ENCODE measurements at places on chromosomes 2 and 18.

DNA sequence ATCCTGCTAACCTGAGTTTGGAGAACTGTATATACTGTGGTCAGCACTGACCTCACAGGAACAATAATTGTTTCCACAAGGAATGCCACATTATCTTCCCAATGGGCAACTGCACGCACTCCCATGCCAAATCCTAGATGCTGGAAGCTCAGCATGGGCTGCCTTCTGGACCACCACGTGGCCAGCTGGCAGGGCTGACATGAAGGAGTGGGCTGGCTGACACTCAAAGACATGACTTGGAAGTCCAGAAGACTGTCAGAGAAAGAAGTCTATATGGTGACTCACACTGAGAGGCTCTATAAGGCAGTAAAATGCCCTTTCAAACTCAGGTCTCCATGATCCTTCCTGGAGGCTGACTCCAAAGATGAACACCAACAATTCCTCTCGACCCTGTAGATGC, 98.4 kb upstream of the RNF152 start:
- no peak for DNase-seq

GRCh38 chr18:65298422-65298821, 452.4 kb upstream of the CDH7 start:
- DNase-seq: no peak

DNA sequence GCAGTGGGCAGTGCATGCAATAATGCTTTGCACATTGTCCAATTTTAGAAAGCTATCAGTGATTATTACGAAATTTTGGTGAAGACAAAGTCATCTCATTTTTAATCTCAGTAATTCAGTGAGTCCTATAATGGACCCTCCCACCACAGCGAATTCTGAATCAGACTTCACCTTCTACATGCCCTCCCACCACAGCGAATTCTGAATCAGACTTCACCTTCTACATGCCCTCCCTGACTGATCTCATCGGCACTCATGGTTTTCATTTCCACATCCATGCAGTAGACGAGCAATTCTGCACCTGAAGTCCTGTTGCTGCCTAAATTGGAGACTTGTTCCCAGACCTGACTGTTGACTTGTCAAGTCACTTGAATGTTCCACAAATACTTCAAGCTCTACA, 522.3 kb downstream of the EIPR1 start:
- no peak for DNase-seq

DNA sequence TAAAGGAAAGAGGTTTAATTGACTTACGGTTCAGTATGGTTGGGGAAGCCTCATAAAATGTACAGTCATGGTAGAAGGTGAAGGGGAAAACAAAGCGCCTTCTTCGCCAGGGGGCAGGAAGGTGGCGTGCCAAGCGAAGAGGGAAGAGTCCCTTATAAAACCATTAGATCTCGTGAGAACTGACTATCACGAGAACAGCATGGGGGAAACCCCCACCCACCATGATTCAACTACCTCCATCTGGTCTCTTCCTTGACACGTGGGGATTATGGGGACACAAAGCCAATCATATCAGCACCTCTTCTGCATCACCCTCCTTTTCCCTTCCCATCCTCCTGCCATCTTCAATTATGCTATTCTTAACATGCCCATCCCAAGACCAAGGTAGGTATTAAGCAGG, 29.9 kb upstream of the TANK start:
- no peak for DNase-seq

DNA sequence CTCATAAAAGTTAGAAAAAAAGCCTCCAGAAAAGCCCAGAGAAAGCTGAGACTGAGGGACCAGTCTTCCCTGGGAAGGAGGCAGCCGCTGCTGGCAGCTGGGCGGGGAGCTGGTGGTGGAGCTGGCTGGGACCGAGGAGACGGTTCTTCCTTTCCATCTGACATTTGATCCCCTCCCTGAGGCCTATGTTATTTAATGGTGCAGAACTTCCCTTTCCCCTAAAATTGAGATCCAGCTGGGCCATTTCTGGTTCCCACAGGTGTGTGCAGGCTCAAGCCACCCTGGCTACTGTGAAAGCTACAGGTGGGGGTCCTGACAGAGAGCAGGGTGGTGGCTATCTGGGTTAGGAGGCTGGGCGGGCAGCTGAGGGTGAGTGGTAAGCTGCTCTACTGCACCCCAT, 81.5 kb upstream of the FZD7 start:
- DNase-seq: no peak

GRCh38 chr2:33014268-33014667, 67.5 kb downstream of the LTBP1 start:
- DNase-seq: no peak

GRCh38 chr2:202818321-202818720, 53.2 kb downstream of the ICA1L start:
- DNase-seq: no peak

DNA sequence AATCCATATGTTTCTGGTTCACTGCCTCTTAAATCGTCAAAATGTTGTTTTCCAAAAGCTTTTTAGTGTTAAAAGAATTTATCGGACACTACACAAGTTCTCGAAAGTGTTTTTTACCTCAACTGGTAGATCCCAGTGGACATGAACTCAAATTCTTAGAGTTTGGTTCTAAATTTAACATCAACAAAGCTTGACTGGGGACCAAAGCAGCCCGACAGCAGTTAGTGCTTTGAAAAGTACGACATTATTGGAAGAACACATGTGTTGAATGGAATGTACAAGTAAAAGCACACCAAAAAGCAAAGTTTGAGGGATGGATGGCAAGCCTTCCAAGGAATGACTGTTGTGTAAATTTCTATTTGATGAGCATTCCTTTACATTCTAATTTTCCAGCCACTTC, 803.9 kb upstream of the POU3F3 start:
- no peak for DNase-seq

DNA sequence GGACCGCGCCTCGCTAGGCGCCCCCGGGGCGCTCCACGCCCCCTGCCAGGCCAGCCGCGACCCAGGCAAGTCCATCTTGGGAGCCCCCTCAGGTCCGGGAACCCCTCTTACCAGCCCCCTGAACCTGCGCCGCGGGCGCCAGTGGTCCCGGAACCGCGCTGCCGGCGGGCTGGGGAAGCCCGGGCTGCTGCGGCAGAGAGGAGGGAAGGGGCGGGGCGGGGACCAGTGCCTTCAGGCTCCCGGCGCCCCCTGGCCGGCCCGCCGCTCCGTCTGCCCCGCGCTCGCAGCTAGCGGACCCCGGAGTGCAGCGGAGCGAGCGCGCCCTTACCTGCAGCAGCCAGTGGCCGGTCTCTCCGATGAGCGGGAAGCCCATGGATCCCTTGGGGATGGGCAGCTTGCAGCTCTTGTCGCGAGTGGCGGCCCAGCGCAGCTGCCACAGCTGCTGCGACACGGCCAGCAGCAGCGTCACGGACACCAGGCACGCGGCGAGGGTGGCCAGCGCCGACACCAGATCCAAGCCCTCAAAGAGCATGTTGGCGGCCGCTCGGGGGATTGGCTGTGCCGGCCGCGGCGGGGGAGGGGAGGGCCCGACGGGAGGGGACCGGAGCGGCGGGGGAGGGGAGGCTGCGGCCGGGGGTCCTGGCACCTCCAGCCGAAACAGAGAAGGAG, at the start of gene CYP26B1:
Gene CYP26B1 (minus strand): TSS at position 560 of the 669 bp plus-strand sequence. CDS start 28 bp downstream, at position 532.
- no peak for DNase-seq
